ENCODE measurements at places on chromosomes 4 and X. TPM values are rescaled to one million over a fixed set of nuclear protein-coding genes. Genes with fewer than 3 reads are reported as not detected.

DNA sequence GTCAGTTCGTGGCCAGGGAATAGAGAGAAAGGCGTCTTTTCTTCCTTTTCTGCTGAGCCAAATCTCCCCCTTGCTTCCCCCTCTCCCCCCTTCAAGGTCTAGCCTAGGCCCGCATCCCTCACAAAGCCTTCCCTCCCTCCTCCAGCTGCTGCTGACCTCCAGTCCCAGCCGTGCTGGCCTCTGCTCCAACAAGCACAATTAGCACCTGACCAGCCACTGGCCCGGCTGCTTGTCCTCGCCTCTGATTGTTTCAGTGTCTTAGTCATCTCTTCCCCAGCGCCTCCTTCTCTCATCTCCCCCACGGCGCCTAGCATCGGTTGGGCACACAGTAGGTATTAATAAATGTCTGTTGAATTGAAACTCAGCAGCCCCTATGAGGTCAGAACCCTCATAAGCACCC, 4.2 kb downstream of the ELF4 start:
- no peak for DNase-seq

Gene ARMCX2
- 60.4 TPM for total RNA-seq

DNA sequence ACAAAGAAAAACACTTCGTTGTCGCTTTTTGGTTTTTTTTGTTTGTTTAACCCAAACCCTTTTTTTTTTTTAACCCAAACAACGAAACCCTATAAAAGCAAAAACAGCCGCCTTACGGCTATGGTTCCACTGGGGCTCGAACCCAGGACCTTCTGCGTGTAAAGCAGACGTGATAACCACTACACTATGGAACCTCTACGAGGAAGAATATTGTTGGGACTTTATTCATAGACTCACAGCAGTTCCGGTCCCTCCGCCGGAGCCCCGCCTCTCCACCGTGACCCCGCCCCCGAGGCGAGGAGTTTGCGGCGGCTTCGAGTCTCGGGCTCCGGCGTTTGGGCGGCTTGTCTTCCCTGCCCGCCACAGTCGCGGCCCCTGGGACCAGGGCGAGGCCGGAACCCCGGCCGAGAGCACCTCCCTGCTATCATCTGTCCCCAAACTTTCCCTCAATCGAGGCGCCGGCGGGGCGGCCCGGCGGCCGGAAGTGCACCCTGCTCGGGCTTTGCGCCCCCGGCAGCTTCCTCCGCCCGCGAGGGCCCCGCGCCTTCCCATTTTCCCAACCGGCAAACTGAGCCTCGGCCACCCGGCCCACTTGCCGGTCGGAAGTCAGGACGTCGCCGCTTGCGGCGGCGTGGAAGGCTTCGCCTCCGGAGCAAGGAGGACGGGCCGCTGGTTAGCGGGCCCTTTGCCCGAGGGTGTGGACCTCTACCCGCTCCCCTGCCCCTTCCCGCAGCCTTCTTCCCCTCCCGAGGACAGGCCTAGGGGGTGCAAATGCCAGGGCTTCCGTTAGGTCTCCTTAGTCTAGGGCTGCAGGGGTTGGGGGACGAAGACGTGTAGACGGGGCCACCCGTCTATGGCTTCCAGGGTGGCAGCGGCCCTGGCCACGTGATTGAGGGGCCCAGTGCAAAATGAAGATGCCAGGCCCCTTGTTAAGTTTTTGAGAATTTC, 3.2 kb upstream of the RS1 start:
- DNase-seq = peak; percentile 93

Gene GASK1B
- total RNA-seq = 11.8 TPM

- no peak for DNase-seq
Measured at GRCh38 chrX:48958635-48959094, 1.3 kb upstream of the OTUD5 start.

DNA sequence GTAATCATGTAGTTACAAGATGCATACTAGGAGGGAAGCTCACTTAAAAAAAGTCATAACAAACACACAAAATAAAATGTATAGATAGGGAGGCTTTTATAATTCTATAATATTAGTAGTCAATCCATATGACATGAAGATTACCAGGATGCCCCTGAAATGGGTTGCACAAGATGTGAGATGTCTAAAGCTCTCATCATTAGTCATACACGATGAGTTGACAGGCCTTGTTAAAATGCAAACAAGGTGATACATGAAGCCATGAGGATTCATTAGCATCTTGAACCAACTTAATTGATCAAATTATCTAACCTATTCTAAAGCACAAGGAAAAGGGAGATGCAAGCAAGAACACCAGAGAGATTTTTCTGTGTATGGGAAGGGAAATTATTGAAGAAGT, 470.2 kb downstream of the IQCM start:
- DNase-seq = no peak

Gene SPP1
- total RNA-seq = 6.5 TPM

GRCh38 chr4:4994312-4995097, 24.8 kb downstream of the CYTL1 start:
- no peak for DNase-seq

- DNase-seq = no peak
Measured at GRCh38 chrX:40102393-40103381, 4.9 kb upstream of the BCOR start.

DNA sequence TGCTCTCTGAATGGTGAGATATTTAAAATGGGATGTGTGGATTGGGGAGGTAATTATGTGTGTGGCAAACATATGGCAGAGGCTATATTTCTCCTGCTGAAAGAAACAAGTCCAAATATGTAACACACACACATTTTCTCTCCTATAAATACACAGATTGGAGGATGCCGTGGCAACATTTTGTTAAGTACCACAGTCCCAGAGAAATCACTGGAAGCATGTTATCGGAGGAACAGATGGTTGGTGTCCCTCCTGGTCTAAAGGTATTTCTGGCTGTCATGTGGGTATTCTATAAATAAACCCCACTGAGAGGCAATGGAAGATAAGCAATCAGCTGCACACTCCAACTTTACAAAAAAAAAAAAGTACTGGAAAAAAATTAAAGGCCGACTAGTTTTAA, 528.3 kb upstream of the BOD1L1 start:
- DNase-seq = no peak

GRCh38 chr4:113587156-113587555, 174.4 kb downstream of the CAMK2D start:
- DNase-seq = no peak

DNA sequence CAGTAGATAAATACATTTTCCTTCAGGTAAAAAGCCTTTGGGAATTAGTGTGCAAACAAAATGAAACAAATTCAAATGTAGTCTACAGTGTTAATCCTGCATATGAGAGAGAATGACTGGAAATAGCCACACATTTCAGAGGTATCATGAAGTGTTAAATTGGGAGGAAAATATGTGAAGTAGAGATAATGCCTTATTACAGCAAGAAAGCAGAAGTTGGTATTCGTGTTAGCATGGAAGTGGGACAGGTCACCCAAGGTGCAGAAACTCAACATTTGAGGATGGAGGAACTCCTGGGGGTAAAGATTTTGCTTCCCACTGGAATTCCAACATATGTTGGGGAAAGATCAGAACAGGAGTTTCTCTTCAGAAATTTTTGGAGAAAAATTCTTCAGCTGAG, 51.3 kb downstream of the EMCN start:
- DNase-seq = no peak

GRCh38 chrX:56564164-56564885, 898 bp downstream of the UBQLN2 start:
- peak; percentile 83 for DNase-seq

- DNase-seq = no peak
Measured at GRCh38 chr4:118206627-118207026, 146.2 kb downstream of the PRSS12 start.

Gene OPN1MW2
- not detected for total RNA-seq

- DNase-seq = no peak
Measured at GRCh38 chr4:111027526-111027925, 404.6 kb upstream of the PITX2 start.

Gene MND1
- 1.8 TPM for total RNA-seq

Gene PCDH10
- 11.0 TPM for total RNA-seq
